ENCODE measurements at places on chromosomes 12 and 14. TPM values are rescaled to one million over a fixed set of nuclear protein-coding genes. Genes with fewer than 3 reads are reported as not detected.

The CCDC196 gene
- polyA plus RNA-seq = not detected

The HOTAIR gene
- not detected for polyA plus RNA-seq

The DYRK4 gene
- polyA plus RNA-seq = 42.7 TPM

The KCNH5 gene
- polyA plus RNA-seq = not detected

The TAS2R13 gene
- polyA plus RNA-seq = 0.03 TPM

The RHEBL1 gene
- 2.3 TPM for polyA plus RNA-seq

DNA sequence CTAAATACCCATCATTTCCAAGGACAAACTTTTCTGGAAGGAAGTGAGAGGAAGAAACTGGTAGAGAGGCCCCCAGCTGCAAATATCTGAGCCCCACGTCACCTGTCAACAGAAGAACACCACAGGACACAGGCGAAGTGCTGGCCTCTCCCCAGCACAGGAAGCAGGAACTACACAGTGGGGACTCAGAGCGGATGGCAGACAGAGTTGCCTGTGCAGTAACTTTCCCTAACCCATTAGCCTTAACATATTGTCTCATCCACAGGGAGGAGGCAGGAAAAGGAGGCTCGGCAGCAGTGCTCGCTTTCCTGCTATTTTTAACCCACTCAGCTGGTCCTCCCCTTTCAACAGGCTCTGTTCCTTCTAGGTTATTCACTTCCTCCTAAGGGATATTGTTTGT is 111.5 kb upstream of the TMPO start:
- no peak for DNase-seq

DNA sequence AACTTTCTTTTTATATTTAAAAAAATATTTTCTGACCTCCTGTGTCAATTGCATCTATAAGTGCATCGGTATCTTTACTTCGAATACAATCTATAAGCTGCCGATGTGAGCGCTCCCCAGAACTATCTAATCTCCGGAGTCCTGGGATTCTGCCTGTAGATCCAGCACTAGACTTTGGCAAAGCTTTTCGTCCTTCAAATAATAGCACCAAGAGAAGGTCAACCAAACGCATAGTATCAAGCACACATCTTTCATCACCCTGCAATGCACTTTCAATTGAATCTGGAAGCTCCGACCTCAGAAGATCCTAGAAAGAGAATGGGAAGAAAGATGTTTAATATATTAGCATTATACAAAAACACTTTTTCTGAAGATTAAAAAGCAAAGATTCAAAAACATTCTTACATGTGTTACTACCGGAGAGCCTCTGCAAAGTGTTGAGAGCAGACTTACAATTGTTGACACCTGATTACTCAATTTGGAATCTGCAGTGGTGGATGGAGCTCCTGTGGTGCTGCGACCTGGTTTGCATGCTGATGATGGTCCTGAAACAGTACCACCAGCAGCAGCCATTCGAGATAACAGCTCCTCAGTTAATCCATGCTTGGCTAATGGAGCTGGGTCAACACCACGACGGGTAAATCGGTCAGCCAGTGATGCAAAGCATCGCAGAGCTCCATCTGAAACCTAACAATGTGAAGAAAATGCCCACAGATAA is 34.3 kb downstream of the HECTD1 start:
- DNase-seq = no peak

- no peak for DNase-seq
These were observed 12.0 kb upstream of the RTL1 start for GRCh38 chr14:100915560-100915959.

DNA sequence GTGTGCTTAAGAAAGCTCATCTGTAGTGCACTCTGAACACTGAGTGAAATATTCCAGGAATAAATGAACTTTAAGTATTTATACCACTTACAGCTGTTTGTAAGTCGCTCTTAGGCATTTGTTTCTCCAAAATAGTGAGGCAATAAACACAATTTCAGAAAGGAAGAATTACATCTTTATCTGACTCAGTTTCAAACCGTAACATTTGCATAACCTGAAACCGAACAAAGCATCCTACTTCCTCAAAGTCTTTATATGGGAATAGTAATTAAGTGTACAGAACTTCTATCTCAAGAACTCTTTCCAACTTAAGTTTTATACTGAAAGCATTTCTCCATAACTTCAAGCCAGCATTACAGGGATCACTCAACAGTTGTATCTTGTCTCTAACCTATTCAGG is 58.4 kb downstream of the SOX5 start:
- DNase-seq = no peak

DNA sequence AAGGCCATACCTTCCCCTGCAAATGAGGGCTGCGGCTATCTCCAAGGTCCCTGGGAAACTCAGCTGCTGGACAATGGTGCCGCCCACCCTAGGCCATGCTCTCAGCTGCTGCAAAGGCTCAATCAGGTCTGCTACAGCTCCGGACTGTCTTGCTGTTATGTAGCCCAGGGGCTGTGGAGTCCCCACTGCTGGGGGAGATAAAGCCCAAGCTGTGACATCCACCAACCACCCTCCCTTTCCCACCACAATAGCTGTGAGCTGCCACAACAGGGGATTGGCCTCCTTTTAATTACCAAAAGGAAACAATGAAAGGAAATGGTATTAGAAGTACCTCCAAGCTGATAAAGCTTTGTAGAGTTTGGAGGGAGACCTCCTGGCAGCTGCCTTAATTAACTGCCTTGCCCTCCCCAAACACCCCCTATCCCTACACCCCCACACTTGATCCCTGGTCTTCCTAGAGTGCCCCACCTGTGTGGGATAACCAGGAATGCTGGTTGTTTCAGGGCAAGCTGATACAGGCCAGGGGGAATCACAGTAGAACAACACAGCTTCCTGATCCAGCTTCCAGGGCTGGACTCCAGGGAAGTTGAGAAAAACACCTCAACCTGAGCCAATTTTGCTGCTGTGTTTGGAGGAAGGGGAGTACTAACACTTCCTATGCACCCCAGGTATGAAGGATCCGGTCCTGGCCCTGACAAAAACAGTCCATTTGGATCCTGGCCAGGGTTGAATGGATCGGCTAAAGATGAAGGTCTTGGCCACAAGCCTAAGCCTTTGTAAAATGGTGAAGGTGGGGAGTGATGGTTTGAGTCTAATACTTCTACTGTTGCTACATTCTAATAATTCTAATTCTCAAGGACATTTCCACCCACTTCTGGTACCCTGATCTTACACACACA is at the start of gene VWF:
Gene VWF, minus strand, starts transcription at position 260 of the 899 bp plus-strand sequence. CDS start 1,474 bp downstream, outside the sequence.
- DNase-seq = no peak

DNA sequence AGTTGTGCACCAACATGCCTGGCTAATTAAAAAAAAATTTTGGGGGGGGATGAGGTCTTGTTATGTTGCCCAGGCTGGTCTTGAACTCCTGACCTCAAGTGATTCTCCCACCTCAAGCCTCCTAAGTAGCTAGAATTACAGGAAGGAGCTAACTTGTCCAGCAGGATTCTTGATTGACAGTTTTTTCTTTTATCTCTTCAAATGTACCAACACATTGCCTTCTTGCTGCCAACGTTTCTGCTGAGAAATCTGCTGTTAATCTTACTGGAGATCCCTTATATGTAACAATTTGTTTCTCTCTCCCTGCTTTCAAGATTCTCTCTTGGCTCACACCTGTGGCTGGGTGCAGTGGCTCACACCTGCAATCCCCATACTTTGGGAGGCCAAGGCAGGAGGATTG is 22.4 kb upstream of the MARK3 start:
- no peak for DNase-seq

GRCh38 chr14:94132285-94132887 is 3.0 kb upstream of the IFI27L2 start:
- peak; percentile 52 for DNase-seq

GRCh38 chr12:25723336-25723735 is 170.3 kb upstream of the LMNTD1 start:
- no peak for DNase-seq

GRCh38 chr12:25377469-25378177 is 126.9 kb upstream of the KRAS start:
- no peak for DNase-seq

DNA sequence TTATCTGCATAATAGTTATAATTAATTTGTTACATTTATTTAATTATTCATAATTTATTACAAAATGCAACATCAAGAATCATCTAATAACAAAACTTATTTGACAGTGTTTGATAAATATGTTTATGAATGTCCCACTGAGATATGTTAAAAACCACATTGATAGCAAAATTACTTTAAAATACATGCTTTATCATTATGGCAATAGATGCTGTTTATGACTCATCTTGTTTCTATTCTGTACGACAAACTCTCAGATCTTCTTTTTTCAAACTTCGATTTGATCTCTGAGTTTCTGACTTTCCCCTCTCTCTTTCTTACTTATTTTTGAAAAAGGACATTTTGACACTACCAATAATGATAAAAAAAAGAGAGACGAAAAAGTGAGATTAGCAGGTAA is 56.8 kb upstream of the LRRK2 start:
- DNase-seq = no peak

DNA sequence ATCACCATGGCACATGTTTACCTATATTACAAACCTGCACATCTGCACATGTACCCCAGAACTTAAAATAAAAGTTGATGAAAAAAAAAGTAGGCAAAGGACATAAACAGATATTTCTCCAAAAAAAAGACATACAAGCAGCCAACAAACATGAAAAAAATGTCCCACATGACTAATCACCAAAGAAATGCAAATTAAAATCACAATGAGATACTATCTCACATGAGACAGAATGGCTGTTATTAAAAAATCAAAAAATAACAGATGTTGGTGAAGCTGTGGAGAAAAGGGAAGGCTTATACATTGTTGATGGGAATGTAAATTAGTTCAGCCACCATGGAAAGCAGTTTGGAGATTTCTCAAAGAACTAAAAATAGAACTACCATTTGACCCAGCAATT is 68.0 kb upstream of the FAR2 start:
- no peak for DNase-seq

DNA sequence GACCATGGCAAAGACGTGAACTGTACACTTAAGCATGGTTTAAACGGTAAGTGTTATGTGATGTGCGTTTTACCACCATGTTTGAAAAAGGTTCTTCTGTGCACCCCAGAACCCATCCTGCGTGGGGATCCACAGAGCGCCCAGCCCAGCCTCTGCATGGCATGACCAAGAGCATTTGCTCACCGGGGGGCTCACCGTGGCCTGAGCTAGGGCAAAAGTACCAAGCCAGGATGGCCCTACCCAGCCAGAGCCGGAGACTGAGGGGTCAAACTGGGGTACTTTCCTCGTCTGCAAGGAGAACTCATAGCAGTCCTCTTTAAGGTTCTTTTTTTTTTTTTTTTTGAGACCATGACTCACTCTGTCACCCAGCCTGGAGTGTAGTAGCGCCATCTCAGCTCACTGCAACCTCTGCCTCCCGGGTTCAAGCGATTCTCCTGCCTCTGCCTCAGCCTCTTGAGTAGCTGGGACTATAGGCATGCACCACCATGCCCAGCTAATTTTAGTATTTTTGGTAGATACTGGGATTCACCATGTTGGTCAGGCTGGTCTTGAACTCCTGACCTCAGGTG is 16.4 kb upstream of the ANKRD9 start:
- DNase-seq = no peak

DNA sequence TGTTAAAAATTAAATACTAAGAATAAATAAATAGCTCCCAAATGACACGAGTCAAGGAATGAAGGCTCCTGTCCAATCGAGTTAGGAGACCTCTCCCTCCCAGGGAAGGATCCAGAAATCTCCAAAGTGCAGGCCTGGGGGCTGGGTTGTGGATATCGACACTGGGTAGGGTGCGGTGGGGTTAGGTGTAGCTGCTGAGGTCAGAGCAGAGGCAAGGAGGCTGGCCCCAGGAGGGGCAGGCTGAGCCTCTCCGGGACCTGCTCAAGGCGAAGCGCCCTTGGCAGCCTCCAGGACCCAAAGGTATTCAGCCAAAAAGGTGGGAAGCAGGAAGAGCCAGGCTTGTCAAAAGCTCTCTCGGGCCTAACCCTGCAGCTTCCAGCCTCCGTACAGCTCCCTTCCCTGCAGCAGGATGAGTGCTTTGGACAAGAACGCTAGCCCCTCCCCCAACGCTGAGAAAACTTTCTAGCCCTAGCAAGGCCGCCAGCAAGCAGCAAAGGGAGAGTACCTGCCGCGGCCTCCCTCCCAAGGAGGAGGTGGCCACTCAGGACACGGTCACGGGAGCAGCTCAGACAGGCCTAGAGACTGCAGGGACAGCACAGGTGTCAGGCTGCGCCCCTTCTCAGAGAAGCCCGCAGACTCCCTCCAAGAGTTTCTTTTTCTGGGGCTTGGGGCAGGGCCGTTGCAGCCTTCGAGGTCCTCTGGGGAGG is 3.7 kb upstream of the PNMA1 start:
- peak; percentile 31 for DNase-seq

GRCh38 chr14:36767603-36768281 is 106.1 kb downstream of the PAX9 start:
- no peak for DNase-seq

GRCh38 chr14:51680031-51680430 is 28.3 kb downstream of the FRMD6 start:
- DNase-seq = no peak

- peak; percentile 10 for DNase-seq
These were observed 323.5 kb upstream of the PDE3A start for GRCh38 chr12:20044846-20045245.

- DNase-seq = no peak
These were observed 17.2 kb downstream of the PLEKHG3 start for GRCh38 chr14:64721391-64721791.

- DNase-seq = no peak
These were observed 2.1 kb upstream of the OXA1L start for GRCh38 chr14:22764382-22764781.

- no peak for DNase-seq
These were observed 37.7 kb downstream of the PPFIBP1 start for GRCh38 chr12:27561535-27562350.

DNA sequence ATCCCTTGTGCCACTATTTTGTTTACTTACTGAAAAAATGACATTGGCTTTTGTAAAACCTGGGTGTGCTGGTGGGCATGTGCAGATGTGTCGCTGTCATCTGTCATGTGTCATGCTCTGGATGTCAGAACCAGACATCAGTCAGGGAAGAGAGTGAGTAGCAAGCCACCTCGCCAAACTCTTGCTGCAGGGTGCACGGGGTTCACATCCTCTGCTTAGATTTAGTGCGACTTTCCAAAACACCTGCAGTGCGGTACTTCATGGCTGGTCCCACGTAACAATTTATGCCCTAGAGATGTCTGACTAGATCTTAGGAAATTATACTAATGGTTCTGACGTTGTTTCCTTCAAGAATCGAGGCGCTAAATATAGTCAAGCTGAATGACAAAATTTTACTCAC is 106.7 kb downstream of the CRADD start:
- peak; percentile 39 for DNase-seq

GRCh38 chr12:114776731-114777442 is 92.9 kb upstream of the TBX3 start:
- DNase-seq = no peak

GRCh38 chr12:89081719-89082369 is 270.5 kb downstream of the DUSP6 start:
- DNase-seq = no peak

GRCh38 chr12:102685172-102685571 is 204.8 kb upstream of the IGF1 start:
- DNase-seq = no peak

All from SK-N-SH (cell line).